ENCODE measurements at places on chromosomes 2 and 18.

- no peak for DNase-seq
Measured at GRCh38 chr2:12270876-12271588, 445.7 kb upstream of the TRIB2 start.

DNA sequence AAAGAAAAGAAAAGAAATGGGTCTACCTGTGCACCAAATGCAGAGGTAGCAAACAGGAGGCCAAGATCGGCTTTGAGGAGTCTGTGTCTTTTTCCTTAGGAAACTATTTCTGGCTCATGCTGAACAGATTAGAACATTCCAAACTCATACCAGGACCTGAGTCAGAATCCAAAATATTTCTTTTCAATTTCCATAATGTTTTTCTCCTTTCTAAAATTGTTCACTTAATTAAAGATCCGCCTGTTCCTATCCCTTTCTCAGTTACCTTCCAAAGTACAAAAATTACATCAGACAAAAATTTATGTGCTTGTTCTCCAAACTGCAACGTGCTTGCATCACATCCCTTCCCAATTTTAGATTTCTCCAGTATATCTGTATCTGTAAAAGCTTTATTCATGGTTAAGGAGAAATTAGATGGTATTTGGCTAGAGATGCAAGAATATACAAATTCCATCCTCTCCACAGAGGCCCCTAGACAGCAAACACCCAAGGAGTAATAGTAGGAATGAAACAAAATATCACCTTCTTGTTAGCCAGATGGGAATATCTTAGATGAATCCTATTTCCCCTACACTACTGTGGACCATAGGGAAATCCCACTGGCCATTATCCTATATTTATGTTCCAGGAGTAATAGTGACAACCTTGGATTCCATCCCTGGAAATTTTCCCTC, 130.6 kb downstream of the LNPK start:
- no peak for DNase-seq

DNA sequence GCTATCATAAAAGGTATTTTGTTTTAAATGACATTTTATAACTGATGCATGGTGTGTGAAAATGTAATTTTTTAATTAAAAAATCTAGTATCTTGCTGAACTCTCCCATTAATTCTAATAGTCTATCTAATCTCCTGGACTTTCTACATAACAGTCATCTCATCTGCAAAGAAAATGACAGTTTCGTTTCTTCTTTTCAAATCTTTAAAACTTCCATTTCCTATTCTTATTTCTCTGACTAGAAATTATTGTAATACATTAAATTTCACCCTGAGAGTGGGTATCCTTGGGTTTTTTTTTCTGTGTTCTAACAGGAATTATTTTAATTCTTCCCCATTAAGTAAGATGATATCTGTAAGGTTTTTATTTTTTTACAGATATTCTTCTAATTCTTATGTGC, 120.1 kb downstream of the KCNF1 start:
- DNase-seq, result no peak

GRCh38 chr18:27931535-27931934, 245.4 kb downstream of the CDH2 start:
- no peak for DNase-seq

DNA sequence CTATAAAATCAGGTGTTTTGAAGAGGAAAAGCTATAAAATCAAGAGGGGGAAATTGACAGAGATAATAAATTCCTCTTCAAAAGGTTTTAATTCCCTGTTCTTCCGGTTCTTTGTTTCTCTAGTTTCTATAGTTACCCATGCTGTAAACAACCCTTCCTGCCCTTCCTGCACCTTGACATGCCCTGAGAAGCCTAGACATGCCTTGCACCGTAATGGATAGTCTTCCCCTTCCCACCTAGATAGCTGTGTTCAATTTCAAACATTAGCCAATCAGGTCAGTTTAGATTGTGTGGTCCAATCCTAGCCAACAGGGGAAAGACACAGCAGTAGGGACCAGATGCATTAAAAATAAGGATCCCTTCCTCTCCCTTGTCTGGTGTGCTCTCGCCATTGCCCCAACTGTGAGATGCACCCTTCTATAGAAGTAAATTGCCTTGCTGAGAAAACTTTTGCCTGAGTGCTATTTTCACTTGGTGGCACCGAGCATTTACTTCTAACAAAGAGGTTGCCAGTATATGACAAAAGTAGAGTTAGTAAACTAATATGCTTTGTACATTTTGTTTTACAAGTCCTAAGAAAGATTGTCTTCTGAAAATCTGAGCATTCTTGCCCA, 27.1 kb downstream of the SULT1C4 start:
- no peak for DNase-seq

- no peak for DNase-seq
Measured at GRCh38 chr18:75116165-75116564, 92.8 kb downstream of the PTGR3 start.

DNA sequence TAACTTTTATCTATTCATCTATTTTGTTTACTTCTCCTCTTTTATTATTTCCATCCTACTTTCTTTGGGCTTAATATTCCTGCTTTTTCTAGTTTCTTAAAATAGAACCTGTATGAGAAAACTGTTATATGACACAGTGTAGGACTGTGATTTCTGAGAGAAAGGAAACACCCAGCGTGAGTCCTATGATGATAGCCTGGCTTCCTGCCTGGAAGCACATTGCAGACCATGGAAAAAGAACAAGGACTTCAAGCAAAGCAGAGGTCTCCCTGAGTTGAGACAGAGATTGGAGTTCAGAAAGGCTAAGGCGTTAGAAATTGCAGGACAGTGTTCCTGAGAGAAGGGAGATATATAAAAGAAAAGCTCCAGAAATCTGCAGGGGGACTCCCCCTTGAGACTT, 7.8 kb downstream of the RBM44 start:
- no peak for DNase-seq

DNA sequence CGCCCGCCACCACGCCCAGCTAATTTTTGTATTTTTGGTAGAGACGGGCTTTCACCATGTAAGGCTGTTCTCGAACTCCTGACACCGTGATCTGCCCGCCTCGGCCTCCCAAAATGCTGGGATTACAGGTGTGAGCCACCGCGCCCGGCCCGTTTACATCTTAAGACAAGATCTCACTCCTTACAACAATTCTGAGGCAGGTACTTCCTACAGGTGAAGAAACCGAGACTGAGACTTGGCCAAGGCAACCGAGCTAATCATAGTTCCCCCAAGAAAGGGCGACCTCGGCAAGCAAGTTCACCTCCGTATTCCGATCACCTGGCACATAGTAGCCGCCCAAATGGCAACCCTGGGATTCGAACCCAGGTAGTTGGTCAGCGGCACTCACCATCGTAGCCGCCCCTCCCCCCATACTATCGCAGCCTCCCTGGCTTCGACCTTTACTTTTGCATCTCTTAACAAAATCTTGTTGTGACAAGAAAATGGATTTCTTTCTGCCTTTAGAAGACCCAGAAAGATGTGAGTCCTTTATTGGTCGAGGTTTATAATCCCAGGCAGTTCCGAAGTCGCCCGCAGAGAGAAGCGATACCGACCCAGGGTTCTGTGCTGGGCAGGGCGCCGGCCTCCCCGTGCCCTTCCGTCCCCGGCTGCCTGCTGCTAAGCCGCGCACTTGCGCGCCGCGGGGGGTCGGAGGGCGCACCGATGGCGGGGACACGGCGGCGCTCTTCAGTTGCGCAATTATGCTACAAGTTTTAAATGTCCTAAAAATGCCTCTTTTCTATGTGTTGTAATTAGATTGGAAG, 1.1 kb upstream of the FZD5 start:
- DNase-seq, result no peak

DNA sequence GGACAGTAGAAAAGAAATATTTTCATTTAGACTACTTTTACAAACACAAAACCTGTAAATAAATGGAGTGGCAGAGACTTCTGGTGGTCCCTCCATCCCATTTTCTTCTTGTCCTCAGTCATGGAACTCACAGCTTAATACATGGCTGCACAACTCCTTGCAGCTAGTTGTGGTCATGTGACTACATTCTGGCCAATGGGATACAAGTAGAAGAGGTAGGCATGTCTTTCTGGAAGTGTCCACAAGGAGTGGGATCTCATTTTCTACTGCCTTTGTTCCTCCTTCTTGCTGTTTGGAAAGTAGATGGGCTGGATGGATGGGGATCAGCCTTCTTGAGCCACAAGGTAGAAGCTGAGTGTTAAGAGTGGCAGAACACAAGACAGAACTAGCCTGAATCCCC, 555.8 kb downstream of the SATB2 start:
- no peak for DNase-seq

- no peak for DNase-seq
Measured at GRCh38 chr2:191604154-191604553, 73.8 kb upstream of the NABP1 start.

GRCh38 chr2:45646289-45646688, 5.2 kb upstream of the PRKCE start:
- DNase-seq, result no peak

- DNase-seq, result no peak
Measured at GRCh38 chr2:162556996-162557395, 213.1 kb downstream of the GCA start.

DNA sequence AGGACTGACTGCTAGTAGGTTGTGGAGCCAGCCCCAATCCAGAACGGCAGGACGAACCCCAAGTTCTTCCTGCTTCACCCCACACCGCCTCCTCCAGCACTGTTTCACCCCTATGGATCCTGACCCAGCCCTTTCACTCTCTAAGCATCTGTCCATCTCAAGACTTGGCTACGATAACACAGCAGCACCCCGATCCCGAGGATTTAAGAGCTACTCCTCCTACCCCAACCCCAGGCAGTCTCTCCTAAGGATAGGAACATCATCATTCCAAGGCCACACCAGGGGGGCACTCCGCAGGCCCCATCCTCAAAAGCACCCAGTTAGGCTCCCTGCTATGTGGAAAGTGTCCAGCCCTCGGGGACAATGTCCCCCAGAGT, 645 bp downstream of the KCTD18 start:
- DNase-seq, result no peak

GRCh38 chr2:220785178-220785577, 786.9 kb downstream of the EPHA4 start:
- DNase-seq, result no peak

DNA sequence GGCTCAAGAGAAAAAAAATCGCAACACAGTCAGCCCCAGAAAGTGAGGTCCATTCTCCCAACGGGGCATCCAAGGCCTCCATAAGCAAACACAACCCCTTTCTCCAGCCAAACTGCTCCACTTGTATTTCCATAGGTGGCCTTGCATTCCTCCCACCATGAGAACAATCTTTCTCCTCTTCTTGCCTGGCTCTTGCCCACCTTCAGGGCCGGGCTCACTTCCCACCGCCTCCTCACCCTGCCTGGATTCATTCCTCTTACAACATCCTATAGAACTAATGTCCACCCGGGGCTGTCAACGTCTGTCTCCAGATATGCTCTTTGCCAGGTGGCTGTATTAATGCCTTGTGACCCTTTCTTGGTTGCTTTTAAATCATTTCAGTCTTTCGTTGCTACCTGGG, 124.5 kb downstream of the SMAD7 start:
- no peak for DNase-seq

GRCh38 chr2:164664070-164664469, 42.8 kb upstream of the GRB14 start:
- DNase-seq, result no peak

DNA sequence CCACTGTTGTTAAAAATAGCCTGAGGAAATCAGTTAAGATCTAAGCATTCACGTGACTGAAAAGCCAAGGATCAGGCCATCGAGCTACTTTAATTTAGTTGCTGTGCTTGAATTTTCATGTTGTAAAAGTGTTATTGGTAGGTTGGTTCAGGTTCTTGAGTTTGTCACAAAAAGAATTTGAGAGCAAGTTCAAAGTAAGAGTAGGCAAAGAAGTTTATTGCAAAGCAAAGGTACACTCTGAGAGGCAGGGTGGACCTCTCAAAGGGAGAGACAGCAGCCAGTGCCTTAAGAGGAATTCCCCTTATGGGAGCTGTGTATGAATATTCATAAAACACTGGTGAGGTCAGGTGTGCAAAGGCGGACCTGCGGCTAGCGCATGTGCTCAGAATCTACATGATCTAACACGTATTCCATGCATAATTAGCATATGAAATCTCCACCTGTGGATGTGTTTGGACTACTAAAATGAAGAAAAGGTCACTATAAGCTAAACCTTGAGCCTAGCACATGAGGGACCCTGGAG, 236.5 kb downstream of the NDUFA10 start:
- DNase-seq, result no peak

GRCh38 chr18:111306-112014, 46.9 kb upstream of the USP14 start:
- DNase-seq, result peak; percentile 71

- no peak for DNase-seq
Measured at GRCh38 chr2:153890576-153890975, 18.9 kb downstream of the GALNT13 start.

GRCh38 chr2:19579461-19579860, 221.0 kb upstream of the OSR1 start:
- no peak for DNase-seq

- no peak for DNase-seq
Measured at GRCh38 chr2:158766524-158766923, 28.6 kb upstream of the DAPL1 start.

DNA sequence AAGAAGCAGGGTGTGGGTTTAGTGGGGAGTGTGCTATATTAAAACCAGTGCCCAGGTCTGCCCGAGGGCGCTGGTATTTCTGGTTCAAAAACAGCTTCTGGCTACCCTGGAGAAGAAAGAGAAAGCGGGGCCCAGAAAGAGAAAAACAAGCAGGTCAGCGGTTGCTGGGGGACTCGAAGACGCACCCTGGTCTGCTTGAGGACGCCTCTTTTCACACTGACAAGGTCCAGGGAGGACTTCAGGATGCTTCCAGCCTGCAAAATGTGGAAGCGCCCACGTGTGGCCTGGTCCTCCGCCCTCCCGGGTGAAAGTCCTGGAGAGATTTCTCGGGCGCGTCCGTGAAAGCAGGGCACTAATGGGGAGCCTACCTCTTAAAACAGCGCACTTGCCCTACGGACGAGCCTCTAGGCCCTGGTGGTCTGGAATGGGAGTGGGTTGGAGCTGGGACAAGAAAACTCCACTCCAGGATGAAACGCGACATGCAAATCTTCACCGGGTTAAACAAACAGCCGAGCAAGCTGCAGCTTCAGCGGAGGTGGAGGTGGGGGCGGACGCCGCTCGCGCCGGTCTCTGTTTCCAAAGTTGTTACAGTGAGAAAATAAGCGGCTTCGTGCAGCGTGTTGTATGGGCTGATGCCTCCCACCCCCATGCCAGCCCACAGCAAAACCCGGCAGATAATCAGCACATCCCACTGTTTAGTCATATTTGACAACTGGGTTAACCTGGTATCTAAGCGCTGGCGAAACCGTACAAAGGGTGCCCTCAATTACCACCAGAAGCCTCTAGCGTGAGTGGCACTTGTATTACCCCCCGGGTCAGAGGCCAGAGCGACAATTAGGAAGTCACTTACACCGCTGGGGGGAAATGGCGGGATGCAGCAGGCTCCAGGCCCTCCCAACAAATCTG, 1.1 kb upstream of the SP9 start:
- DNase-seq, result no peak

- DNase-seq, result no peak
Measured at GRCh38 chr2:55093381-55093780, 43.1 kb upstream of the RTN4 start.

GRCh38 chr2:154189953-154190352, 318.2 kb downstream of the GALNT13 start:
- DNase-seq, result no peak

All from activated CD4-positive, alpha-beta T cell treated with anti-CD3 and anti-CD28 coated beads for 4 hours (primary cell).